ENCODE measurements at places on chromosomes 2 and 18.
A peak's percentile ranks its signal among the peaks of the same experiment; 100 is the strongest.

GRCh38 chr2:18901242-18901641 is 311.9 kb upstream of the NT5C1B start:
- DNase-seq, result no peak

GRCh38 chr18:46566111-46566510 is 90.9 kb downstream of the LOXHD1 start:
- no peak for DNase-seq

DNA sequence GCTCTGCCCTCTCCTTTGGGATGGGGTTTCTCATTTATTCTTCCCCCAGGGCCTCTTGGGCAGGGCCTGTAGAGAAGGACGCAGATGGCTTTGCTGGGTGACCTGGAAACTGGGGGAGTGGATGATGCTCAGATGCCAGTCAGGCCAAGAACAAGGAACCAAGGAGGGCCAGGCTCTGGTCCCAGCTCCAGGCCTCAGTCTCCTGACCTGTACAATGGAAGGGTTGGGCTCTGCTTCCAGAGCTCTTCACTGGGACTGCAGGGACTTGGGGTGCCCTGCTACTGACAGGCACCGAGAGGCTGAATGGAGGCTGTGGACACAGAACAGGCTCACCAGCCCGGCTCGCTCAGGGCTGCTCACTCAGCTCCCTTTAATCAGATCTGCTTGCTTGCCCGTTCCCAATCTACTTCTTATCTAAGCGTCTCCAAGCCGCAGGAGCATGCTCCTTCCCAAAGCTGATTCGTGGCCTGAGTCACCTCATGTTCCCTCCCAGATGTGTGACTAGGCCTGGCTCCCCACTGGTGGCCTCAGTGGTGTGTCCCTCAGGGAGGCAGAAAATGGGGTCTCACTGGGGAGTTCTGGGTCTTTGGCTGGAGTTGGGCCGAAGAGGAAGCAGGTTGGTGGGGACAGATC is 82.6 kb upstream of the ODC1 start:
- DNase-seq, result no peak

DNA sequence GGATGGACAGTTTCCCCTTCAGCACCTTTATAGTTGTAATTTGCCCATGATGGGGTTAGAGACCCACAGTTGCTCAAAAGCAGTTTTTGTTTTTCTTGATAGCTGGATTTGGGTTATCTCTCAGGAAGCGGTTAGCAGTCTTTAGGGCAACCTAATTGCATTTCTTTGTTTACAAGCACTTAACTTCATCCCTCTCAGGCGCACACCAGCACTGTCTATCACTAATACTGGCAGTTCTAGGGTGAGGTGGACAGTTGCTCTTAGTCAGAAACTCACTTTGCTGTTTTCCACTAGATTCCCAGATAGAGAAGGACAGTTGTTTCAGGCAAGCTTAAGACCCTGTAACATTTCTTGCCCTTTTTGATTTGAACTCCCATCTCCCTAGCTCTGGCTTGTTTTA is 146.0 kb downstream of the AGAP1 start:
- DNase-seq, result no peak

GRCh38 chr2:218125626-218126080 is at the start of gene CXCR2:
Gene CXCR2, plus strand, starts transcription at chr2:218126028. Its CDS starts 8,774 bp downstream, at chr2:218134802.
- no peak for DNase-seq

- DNase-seq, result no peak
Measured at GRCh38 chr2:48313036-48313877, 216.7 kb upstream of the STON1 start.

DNA sequence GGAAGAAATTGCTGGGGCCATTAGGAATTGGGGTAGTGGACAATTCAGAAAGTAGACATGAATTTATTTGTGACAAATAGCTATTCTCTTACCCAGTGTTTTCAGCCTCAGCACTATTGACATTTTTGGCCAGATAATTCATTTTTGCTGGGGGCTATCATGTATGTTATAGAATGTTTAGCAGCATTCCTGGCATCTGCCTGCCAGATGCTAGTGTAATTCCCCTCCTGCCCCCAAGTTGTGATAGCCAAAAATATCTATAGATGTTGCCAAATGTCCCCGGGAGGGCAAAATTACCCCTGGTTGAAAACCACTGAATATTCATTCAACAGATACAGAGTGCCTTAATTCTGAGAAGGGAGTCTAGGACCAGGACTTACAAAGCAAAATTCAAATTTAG is 183.6 kb downstream of the BABAM2 start:
- DNase-seq, result no peak

GRCh38 chr2:64799592-64800252 is 146.0 kb upstream of the SERTAD2 start:
- DNase-seq, result no peak

DNA sequence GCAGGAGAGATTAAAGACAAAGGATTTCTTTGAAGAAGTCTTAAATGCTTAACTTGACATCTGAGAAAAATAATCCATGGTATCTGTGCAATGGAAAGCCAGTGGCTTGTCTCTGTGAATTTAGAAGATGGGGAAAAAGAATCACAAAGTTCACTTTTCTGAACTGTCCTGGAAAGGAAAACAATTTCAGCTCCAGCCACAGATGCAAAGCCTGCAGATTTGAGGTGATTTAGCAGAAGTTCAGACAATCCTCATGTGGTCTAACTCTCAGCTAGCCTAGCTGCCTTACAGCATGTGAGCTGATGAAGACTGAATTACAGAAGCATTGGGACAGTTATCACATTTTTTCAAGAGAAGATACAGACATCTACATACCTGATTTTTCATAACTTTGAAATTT is 126.7 kb upstream of the ITGB6 start:
- DNase-seq, result no peak

- DNase-seq, result peak; percentile 0
Measured at GRCh38 chr2:229586746-229587705, 127.3 kb downstream of the DNER start.

DNA sequence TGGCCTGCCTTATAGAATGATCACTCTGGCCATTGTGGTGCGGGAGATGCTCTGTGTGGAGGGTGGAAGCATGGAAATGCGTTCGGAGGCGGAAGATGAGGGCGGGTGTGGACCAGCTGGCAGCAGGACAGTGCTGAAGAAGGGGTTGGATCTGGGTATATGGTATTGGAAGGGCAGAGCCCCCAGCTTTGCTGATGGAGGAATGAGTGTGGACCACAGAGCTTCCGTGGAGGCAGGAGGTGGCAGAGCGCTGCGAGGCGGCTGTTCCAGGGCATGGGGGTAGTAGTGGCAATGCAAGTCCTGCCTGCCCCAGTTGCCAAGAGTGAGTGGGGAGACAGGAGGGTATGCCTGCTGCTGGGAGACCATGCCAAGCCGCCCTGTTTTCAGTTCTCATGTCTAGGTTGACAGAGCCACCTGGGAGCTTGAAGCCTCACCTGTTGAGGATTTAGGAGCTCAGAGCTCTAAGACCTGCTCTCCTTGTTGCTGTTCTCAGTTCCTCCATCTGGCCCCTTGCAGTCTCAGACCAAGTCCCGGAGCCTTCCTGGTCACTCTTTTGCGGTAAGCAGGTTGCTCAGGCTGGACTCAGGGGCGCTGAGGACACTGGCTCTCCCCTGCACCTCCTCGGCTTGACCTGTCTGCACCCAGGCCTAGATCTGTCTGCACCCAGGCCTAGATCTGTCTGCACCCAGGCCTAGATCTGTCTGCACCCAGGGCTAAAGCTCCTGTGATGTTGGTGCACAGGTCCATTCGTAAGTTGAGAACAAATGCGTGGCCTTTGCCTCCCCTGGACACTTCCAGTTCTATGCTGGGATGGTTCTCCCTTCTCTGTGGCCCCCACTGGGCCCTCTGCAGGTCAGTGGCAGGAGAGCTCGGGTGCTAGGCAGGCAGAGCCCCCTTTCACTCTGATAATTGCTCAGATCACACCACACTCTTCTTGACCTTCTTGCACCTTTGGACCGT is 290.5 kb upstream of the HS6ST1 start:
- no peak for DNase-seq

DNA sequence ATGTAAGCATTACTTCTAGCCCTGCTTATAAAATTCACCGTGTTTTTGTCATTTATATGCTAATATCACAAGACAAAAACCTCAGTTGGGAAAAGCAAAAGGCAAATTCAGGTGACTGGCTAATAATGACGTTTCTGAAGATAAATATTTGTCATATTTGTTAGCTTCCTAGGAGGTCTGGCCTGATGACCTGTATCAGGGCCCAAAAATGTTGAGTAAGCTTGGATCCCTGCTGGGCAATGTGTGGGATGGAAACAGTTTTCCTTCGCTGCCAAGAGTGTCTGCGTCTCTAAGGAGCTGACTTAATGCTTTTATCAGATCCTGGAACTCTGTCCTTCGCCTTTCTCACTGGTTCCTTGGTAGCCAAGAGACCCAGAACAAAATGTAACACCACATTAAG is 230.1 kb upstream of the PXDN start:
- DNase-seq, result no peak

DNA sequence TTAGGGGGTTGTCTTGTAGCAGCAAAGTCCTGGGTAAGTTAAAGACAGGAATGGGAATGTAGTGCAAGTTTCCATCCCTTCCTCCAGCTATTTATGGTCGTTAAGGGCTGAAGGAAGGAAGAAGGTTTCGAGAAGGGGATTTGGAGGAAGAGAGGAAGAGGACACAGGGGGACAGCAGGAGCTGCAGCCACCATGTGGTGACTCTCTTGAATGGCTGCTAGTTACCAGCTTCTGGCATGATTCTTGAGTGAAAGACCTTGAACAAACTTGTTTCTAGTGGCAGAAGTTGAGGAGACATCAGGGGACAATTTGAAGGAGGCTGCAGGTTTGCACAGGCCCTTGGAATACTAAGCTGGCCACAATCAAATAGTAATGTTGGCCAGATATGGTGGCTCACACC is 116.6 kb downstream of the MTX2 start:
- DNase-seq, result no peak

DNA sequence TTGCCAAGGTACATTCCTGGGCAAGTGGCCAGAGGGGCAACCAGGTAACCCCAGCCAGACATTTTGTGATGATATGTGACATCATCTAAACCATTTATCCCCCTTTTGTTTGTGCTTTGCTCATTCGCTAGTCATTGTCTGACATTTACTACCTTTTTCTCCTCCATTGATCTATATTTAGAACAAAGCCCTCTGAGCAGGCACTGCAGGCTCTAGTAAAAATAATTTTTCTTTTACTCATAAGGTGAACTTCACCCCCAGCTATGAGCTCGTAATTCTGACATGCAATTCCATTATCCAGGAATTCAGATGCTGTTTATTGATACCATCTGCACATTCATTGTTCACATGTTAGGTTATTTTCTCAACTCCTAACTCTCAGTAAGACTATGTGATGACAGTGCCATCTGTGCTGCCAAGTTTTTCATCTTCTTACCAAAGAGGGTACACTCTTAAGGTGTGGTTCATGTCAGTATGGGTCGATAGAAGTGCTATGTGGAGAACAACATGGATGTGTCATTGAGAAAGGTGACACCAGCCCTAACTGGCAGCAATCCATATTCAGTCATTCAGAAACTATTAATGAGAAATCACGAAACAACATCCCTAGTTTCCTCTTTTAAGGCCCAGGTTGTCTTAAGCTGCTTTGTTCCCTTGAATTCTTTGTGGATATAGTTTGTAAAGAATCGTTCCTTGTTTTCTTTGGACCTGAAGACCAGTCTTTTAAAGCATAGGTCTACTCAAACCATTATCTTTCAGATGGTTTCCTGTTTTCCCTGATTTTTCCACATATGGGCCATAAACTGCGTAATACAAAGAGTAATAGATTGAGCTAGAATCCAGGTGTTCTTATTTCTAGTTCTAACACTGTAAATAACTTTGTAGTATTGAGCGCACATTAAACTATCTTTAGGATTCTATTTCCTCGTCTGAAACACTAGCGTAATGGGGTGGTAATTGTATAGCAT is 978.1 kb upstream of the CDH2 start:
- no peak for DNase-seq

DNA sequence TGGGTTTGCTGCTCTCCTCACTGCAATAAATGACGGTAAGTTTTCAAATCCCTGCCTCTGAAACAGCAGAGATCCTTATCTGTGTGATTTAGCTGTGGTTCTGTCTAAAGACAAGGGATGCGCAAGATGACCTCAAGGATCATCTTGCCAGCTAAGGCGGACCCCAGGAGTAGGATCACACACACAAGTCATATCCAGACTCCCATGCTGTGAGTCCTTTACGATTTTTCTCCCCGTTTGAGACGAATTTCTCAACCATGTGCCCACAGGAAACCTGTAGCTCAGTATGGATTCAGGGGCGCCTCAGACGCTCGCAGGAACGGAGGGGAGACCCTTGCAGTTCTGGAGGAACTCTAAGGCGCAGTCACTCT is 11.1 kb upstream of the DCTN1 start:
- DNase-seq, result no peak

- DNase-seq, result no peak
Measured at GRCh38 chr18:10381951-10382350, 72.5 kb upstream of the APCDD1 start.

- DNase-seq, result no peak
Measured at GRCh38 chr2:127913808-127914457, 28.2 kb upstream of the AMMECR1L start.

GRCh38 chr18:35377875-35378573 is 887 bp upstream of the ZNF396 start:
- DNase-seq, result no peak

- DNase-seq, result no peak
Measured at GRCh38 chr2:42877511-42877910, 85.1 kb upstream of the HAAO start.

- DNase-seq, result no peak
Measured at GRCh38 chr2:46164529-46165301, 132.5 kb upstream of the EPAS1 start.

GRCh38 chr2:184599054-184599871 is 934 bp downstream of the ZNF804A start:
- DNase-seq, result no peak

- DNase-seq, result peak; percentile 61
Measured at GRCh38 chr18:78407466-78407844, 572.2 kb upstream of the SALL3 start.

DNA sequence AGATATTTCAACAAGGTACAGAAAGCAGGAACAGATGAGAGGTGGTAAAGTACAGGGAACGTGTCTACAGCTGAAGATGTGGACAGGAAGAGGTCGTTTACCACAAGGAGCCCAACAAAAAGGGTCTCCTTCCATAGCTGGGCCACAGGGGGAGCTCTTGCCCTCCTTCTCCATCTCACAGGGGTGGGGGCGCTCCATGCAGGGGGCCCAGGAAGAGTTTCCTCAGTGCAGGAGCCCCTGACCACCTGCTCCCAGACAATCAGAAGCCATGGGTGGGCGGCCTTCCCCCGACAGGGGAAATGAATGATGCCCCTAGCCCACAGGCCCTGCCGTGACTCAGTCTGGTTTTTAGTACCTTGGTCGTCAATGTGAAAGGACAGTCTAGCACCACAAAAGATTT is 163.6 kb upstream of the ZNF516 start:
- no peak for DNase-seq

GRCh38 chr2:211985393-211985792 is 553.2 kb downstream of the ERBB4 start:
- DNase-seq, result no peak

DNA sequence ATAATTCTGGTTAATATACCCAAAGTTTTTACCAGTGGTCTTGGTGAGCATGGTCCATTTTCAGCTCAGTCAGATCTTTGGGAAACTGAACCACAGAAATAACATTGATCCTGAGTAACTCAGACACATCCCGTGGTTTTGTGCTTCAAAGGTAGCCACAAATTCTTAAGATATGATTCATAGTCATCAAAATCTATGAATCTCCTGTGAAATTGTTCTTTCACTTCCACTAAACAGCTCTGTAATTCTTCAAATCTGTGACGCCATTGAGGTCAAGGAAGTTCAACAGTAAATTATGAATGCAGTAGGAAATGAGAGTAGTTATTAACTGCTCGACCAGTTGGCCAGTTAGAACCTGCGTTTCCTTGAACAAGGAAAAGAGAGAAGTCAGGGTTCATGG is 147.3 kb downstream of the IRS1 start:
- no peak for DNase-seq

GRCh38 chr2:46434851-46435273 is 44.5 kb upstream of the TMEM247 start:
- DNase-seq, result no peak
